Nephron progenitor cell (in vitro differentiated cells): ENCODE measurements at places on chromosomes 16 and 17.
A peak's percentile ranks its signal among the peaks of the same experiment; 100 is the strongest.

DNA sequence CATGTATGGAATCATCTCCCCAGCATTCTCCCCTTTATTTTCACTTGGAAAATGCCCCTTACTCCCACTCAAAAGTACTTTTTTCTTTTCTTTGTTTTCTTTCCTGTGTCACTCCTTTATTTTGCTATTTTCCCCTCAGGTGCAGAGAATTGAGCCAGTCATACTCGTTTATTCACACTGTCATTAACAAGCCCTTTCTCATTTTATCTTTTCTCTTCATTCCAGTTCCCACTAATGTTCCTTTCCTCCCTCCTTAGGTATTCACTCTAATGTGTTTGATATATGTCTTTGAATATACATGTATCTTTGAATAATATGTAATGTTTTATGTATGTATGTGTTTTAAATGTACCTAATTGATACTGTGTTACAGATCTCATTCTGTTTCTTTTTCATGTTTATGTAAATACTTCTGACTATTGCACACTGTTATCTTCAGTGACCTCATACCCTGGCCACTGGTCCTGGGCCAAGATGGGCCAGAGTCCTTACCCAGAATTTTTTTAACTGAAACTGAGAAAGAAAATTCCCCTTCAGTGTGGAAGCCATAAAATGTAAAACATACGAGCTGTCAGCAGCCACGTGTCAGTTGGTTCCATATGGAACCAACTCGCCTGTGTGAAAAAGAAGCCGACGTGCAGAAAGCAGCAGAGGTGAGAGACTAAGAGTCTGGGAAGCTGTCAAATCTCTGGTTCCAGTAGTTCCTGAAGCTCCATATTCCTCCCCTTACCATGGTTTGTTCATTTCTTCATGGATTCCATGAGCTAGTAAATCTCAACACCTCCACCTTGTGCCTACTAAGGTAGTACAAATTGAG lies 5.8 kb downstream of the SRR start:
- DNase-seq = no peak

DNA sequence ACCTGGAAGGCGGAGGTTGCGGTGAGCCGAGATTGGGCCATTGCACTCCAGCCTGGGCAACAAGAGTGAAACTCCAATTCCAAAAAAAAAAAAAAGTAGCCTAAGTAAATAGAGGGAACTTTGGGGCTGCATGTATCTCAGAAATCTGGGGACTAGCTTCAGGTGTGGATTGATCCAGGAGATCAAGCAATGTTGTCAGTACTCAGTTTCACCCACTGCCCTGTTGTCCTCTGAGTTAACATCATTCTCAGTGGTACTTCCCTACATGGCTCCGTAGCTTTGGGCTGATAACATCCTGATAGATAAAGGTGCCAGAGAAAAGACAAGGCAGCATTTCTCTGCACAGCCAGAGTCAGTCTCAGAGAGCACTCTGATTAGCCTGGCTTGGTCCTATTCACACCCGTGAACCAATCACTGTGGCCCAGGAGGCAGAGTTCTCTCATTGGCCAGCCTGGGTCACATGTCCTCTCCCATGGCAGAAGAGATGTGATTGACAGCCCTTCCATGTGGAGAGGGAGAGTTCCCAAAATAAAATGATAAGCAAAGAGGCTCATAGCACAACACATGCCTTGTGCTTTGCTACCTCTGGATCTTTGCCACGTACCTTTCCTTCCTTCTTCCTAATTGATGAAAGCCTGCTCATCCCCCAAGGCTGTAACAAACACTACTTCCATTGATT lies 99.6 kb downstream of the ABCC1 start:
- DNase-seq = no peak

DNA sequence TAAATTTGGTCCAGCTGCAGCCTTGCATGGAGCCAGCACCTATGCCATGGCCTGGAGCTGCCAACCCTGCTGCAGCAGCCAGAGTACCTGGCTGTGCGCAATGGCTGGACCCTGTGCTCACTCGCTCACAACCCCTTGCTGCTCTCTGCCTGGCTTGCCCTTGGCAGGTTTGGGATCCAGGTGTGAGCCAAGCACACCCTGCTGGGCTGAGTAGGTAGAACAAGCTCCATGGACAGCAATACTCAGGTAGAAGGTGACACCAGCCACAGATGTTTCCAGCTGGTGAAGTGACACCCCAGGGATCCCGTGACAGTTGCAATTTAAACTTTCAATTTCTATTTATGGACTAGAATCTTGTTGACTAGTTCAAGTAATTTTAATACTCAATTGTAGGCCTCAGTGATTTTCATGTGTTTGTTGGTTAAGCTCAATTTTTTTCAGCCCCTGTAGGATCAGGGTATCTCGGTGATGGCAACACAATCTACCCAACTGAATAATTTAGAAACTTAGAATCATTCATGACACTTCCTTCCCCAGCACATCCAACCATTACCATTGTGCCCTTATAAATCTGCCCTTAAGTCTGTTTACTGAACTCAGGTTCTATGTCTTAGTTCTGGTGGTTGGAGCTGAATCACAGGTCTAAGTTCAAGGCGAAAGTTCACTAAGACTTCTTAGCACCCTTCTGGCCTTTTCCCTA lies 480.0 kb downstream of the PMP22 start:
- no peak for DNase-seq

GRCh38 chr16:84065536-84066132 lies 23.0 kb upstream of the SLC38A8 start:
- DNase-seq = peak; percentile 68

- DNase-seq = no peak
Observed at GRCh38 chr17:45904866-45905265, 10.5 kb downstream of the MAPT start.

DNA sequence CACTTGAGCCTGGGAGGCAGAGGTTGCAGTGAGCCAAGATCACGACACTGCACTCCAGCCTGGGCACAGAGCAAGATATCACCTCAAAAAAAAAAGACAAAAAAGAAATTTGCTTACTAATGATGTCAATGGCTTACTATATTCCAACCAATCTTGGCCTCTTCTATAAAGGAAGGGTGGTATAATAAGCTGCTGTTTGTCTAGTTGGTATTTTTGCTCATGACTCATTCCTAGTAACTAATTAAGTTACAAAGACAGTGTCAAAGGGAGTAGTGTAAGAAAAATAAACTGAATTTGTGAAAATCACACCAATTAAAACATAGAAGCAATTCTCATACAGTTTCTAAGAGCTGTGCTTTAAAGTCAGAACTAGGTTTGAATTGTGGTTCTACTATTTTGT lies 82.5 kb downstream of the NLK start:
- no peak for DNase-seq

DNA sequence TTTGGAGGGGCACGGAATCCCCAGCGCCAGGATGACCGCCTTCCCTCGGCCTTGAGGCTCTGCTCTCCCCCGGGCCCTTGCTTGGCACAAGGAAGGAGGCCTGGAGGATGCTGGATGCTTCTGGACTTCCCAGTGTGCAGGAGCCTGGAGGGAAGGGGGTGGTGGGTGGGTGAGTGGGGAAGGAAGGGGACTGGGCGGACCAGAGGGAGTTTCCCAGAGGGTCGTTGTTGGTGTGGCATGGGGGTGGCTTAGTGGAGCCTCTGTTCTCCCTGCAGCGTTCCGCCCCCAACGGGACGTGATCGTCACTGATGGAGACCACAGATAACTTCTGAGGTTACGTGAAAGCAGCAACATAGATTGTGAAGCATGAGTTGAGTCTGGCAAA lies 140.0 kb downstream of the IRF8 start:
- DNase-seq = no peak

- DNase-seq = no peak
Observed at GRCh38 chr16:50555952-50556673, 7.9 kb downstream of the NKD1 start.

GRCh38 chr17:66300956-66301355 lies 1.5 kb upstream of the PRKCA start:
- DNase-seq = no peak
